MCF 10A (cell line): ENCODE measurements at places on chromosomes 1 and 21. TPM values are rescaled to one million over a fixed set of nuclear protein-coding genes. Genes with fewer than 3 reads are reported as not detected.
A peak's percentile ranks its signal among the peaks of the same experiment; 100 is the strongest.

DNA sequence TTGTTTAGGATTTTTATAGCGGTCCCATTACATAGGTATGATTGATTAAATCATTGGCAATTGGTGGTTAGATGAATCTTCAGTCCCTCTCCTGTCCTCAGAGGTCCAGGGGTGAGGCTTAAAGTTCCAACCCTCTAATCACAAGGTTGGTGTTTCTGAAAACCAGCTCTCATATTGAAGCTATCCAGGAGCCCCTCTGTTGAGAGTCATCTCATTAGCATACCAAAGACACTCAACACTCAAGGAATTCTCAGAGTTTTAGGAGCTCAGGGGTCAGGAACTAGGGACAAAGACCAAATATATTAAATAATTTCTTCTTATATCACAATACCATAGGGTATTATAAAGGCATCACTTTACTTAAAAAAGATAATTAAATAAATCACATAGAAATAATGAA, 23.3 kb downstream of the FCRL2 start:
- no peak for DNase-seq

DNA sequence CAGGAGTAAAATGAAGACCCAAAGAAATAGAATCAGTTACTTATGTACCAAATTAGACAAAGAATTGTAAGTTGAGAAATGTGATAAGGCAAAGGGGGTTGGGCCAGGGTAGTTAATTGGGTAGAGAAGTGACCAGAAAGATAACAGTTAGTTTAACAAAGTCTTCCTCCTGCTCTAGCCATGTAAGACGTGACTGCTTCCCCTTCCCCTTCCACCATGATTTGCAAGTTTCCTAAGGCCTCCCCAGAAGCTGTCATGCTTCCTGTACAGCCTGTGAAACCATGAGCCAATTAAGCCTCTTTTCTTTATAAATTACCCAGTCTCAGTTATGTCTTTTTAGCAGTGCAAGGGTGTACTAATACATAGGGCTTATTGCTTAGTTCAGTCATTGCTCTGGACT, 142.0 kb upstream of the PDE4B start:
- DNase-seq: no peak

- DNase-seq: no peak
Observed at GRCh38 chr21:38848187-38848609, 42.5 kb downstream of the ETS2 start.

GRCh38 chr1:231420959-231421545, 1.0 kb downstream of the EGLN1 start:
- peak; percentile 70 for DNase-seq

DNA sequence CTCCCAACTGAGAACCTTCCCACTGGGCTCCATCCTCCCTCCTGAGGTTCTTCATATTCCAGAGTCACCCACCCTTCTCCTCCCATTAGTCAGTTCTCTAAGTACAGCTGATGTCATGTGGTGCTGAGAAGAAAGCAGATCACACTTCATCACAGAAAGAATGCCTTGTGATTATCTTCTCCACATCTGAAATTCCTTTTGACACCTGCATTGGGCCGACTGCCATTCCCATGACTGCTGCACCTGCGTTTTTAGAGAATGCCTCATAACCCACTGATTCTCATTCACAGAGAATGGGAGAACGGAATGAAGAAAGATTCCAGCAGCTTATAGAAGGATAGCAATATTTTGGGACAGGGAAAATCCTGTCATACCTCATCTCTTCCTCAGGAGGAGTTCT, 14.3 kb downstream of the LEPR start:
- no peak for DNase-seq

- DNase-seq: no peak
Observed at GRCh38 chr1:175479521-175480342, 263.7 kb downstream of the TNR start.

DNA sequence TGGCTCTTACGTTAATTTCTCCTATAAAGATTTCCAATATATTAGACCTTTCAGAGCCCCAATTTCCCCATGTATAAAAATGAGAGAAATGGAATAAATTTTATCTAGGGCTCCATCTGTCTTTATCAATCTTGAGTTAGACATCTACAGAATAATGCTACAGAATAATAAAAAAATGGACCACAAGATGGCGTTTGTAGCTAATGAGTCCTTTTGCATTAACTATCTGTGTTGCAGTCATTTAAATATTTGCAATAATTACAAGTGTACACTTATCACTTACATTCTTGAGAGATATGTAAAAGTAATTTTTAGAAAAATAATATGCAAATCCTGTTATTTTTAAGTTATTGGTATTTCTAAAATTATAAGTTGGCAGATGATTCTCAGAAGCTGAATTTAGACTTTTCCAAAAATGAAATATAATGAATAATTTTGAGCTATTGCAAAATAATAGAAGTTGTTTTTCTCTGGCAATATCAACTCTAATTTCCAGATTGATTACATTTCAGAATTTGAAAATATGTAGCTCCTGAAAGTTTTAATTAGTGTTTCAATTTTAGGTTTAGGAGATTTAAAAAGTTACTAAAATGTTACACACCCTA, 87.7 kb downstream of the SNX7 start:
- peak; percentile 25 for DNase-seq

DNA sequence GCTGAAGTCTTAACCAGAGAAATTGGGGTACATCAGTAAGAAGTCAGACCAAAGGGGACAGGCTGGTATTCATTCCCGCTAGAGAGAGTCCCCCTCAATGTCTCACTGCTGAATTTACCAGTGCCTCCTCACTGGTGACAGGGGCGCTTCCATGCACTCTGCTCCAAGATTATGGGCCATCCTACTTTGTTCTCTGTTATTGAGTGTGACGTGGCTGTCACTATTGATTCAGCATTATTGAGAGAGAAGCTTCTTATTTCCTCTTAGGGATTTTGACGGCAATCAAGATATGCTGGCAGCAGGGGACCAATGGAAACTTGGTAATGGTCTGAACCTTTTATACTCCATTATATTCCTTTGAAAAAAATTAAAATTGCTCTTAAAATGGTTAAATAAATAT, 118.6 kb downstream of the SYF2 start:
- no peak for DNase-seq

MNDA gene
- not detected in 2 replicates for total RNA-seq

LCE1B gene
- 1.3 and 2.0 TPM in 2 replicates for total RNA-seq

OR2M3 gene
- total RNA-seq: not detected in 2 replicates

TMEM200B gene
- total RNA-seq: not detected in 2 replicates

KIF21B gene
- total RNA-seq: 9.5 and 12.7 TPM in 2 replicates

KIF17 gene
- 0.19 and 1.9 TPM in 2 replicates for total RNA-seq

SPRR4 gene
- total RNA-seq: not detected in 2 replicates
